ENCODE measurements at places on chromosomes 1 and 21. TPM values are rescaled to one million over a fixed set of nuclear protein-coding genes. Genes with fewer than 3 reads are reported as not detected.

The AVPR1B gene
- not detected for total RNA-seq

The WNT2B gene
- total RNA-seq, result 0.33 TPM

The TRIM67 gene
- total RNA-seq, result under 0.01 TPM

The TMEM240 gene
- 2.1 TPM for total RNA-seq

The CHTOP gene
- 44.0 TPM for total RNA-seq

The CNR2 gene
- not detected for total RNA-seq

The KCNA3 gene
- not detected for total RNA-seq

The CRYAA gene
- total RNA-seq, result not detected

The TDRD5 gene
- not detected for total RNA-seq

The U2AF1 gene
- 21.3 TPM for total RNA-seq

The C1orf167 gene
- total RNA-seq, result not detected

The TRPM2 gene
- not detected for total RNA-seq

The DPYD gene
- total RNA-seq, result 20.4 TPM

The OLIG2 gene
- total RNA-seq, result not detected

The ESPN gene
- total RNA-seq, result under 0.01 TPM

The S100A7 gene
- total RNA-seq, result not detected

The SELP gene
- total RNA-seq, result not detected

The GCSAML gene
- not detected for total RNA-seq

The RIPPLY3 gene
- not detected for total RNA-seq

The PTGFR gene
- 0.15 TPM for total RNA-seq

The KPRP gene
- total RNA-seq, result not detected

The CD48 gene
- not detected for total RNA-seq

The SLC35D1 gene
- total RNA-seq, result 14.2 TPM

The BRDT gene
- total RNA-seq, result not detected

The GATAD2B gene
- 16.5 TPM for total RNA-seq

The NPHS2 gene
- under 0.01 TPM for total RNA-seq

The EPHB2 gene
- not detected for total RNA-seq

The DNM3 gene
- 6.5 TPM for total RNA-seq

The ST6GALNAC5 gene
- 0.34 TPM for total RNA-seq

The LCE2B gene
- not detected for total RNA-seq

The NBPF19 gene
- 6.5 TPM for total RNA-seq

The KCNJ6 gene
- total RNA-seq, result not detected

The KMO gene
- 5.2 TPM for total RNA-seq

The TP73 gene
- total RNA-seq, result not detected

The GPR3 gene
- total RNA-seq, result 0.34 TPM

The AIDA gene
- 44.6 TPM for total RNA-seq

The PFDN2 gene
- total RNA-seq, result 38.0 TPM

The RAD54L gene
- 13.0 TPM for total RNA-seq

The TBX19 gene
- total RNA-seq, result 1.1 TPM

The REN gene
- not detected for total RNA-seq

The HES5 gene
- total RNA-seq, result not detected

The TFF3 gene
- 6.7 TPM for total RNA-seq

The POGK gene
- total RNA-seq, result 38.3 TPM

The TAF12 gene
- 29.4 TPM for total RNA-seq

The TTC22 gene
- total RNA-seq, result under 0.01 TPM

The C4BPA gene
- total RNA-seq, result not detected

The PPM1J gene
- total RNA-seq, result not detected

The PAQR7 gene
- 5.9 TPM for total RNA-seq

The KRTAP21-2 gene
- total RNA-seq, result not detected

The RWDD3 gene
- 22.6 TPM for total RNA-seq

The RIPK4 gene
- total RNA-seq, result 32.7 TPM

The KLHDC7A gene
- total RNA-seq, result not detected

The PGBD5 gene
- total RNA-seq, result 3.2 TPM

The PRAMEF33 gene
- total RNA-seq, result not detected

All from melanocyte of skin (primary cell).